ENCODE measurements at places on chromosomes 3 and 15.

GRCh38 chr3:69735893-69736292 lies 3.4 kb upstream of the MITF start:
- H3K4me1 ChIP-seq = peaks cover 22% of the 10 kb centered on the region
- H3K27me3 ChIP-seq = no peaks in the 10 kb centered on the region
- H3K27ac ChIP-seq = no peak overlapping the region
- H3K36me3 ChIP-seq = no peaks in the 10 kb centered on the region
- no peak overlapping the region for H3K4me3 ChIP-seq

DNA sequence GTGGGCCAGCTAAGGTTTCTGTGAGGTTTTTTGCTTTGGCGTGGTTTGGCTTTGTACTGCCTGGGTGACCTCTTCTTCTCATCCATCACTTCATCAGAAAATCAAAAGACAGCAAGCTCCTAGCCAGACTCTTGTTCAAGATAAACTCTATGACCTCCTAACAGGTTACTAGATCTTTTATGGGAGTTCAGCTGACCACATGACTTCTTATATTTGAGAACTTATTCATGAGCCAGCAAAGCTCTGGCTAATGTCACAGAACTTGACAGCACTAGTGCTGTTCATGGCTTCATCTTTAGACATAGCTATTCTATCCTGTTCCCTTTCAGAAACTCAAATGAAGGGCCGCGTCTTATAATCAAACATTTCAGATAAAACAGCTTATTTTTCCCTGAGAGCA lies 527.1 kb upstream of the GOLIM4 start:
- DNase-seq = no peak
- H3K4me3 ChIP-seq = no peak overlapping the region
- peaks cover 3% of the 10 kb centered on the region for H3K4me1 ChIP-seq

DNA sequence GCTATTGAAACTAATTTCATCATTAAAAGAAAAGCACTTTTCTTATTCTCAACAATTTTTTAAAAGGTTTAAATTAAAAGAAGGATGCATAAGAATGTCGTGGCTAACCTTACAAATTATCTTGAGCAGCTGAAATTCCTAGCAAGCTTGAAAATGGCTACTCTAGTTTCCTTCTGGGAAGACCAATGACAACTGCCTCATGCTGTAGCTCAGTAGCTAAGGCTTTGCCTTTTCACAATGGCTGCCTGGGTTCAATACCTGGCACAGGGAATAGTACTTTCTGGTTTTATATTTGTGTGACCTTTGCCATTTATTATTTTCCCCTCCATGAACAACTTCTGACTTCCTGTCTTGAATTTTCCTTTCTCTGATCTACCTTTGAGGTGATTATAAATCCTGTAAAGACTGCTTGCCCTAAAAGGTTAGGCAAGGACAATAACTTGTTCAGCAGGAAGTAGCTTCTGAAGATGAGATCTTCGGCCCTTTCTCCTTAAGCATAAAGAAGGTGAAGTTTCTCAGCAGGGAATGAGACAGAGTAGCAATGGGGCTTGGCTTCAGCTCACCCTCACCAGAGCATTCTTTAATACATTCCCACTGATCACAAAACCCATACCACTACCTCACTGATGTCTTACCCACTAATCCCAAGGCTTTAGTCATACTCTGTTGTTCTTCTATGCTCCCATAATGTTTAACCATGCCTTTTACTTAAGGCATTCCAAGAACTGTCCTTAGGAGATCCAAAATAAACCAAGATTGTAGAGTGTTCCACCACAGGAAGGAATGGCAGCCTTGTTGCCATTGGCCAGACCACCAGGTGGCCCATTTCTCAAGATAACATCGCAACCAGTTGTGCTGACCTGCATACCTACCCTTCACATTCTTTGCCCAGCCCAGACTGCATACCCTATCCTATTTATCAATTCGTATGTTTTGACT lies 276.8 kb downstream of the ULK4 start:
- no peaks in the 10 kb centered on the region for H3K36me3 ChIP-seq
- H3K27ac ChIP-seq = no peak overlapping the region
- H3K4me3 ChIP-seq = no peak overlapping the region
- H3K4me1 ChIP-seq = no peaks in the 10 kb centered on the region
- DNase-seq = no peak
- no peaks in the 10 kb centered on the region for H3K27me3 ChIP-seq

DNA sequence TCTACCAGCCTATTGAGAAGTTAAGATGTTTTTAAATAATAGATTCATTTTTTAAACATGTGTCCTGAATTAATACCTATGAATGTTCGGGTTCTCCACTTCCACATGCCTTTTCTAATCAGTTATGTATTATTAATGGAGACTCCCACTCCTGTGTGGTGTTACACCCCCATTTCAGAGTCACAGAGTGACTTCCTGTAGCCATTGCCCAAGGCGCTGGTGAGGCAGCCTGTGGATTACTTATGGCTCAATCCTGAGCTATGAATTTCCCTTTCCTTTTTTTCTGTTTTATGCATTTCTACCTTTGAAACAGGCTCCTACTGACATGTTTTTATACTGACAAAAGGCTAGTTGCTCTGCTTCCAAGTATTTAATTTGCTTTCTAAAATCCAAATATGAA lies 162.3 kb downstream of the GABRG3 start:
- no peaks in the 10 kb centered on the region for H3K27me3 ChIP-seq
- DNase-seq = no peak
- no peaks in the 10 kb centered on the region for H3K4me1 ChIP-seq
- no peaks in the 10 kb centered on the region for H3K36me3 ChIP-seq
- no peak overlapping the region for H3K4me3 ChIP-seq
- H3K27ac ChIP-seq = no peak overlapping the region

DNA sequence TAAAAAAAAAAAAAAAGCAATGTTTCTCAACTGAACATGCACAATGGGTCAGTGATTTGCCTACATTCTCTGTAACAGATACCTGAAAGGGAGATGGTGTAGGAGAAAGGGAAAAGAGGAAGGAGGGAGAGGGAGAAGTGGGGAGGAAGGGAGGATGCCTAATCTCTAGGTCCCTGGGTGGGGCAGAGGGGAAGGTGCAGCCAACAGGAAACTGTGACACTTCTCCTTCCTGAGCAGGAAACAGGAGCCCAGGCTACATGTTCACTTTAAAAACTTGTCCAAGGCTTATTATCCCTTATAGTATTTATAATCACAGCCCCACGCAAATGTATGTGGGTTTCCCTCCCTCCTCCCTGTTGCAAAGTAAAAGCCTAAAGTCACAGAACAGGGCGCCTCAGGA lies 137.9 kb downstream of the MINAR1 start:
- DNase-seq = no peak
- H3K36me3 ChIP-seq = no peaks in the 10 kb centered on the region
- no peaks in the 10 kb centered on the region for H3K27me3 ChIP-seq
- H3K4me3 ChIP-seq = no peak overlapping the region
- no peak overlapping the region for H3K27ac ChIP-seq

DNA sequence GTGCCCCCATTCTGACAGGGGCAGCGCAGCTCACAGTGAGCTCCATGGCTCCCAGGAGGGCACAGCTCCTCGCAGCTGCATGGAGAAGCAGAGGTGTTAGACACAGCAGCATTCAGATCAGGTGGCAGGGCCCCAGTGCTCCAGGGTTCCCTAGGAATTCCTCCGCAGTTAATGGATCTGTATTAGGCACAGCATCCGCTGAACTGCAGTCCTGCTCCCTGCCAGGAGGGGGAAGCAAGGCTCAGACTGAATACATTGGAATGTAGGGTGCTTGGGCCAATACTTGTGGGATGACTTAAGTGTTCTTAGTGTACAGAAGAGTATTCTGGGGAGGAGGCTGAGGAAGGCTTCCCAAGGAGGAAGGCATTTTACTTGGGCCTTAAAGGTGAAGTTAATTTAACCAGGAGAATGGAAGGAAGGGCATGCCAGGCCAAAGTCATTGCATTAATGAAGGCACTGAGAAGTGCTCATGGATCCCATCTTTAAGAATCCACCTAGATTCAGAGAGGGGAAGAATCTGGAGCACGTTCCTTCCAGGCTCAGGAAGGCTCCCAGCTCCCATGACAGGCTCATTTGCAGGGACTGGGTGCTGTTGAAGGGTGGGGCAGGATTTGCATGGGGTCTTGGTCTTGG lies 111.6 kb downstream of the RAB11A start:
- peaks cover 14% of the 10 kb centered on the region for H3K27me3 ChIP-seq
- no peak overlapping the region for H3K4me3 ChIP-seq
- H3K36me3 ChIP-seq = no peaks in the 10 kb centered on the region
- peaks cover 17% of the 10 kb centered on the region for H3K4me1 ChIP-seq
- H3K27ac ChIP-seq = no peak overlapping the region
- peak; percentile 77 for DNase-seq

DNA sequence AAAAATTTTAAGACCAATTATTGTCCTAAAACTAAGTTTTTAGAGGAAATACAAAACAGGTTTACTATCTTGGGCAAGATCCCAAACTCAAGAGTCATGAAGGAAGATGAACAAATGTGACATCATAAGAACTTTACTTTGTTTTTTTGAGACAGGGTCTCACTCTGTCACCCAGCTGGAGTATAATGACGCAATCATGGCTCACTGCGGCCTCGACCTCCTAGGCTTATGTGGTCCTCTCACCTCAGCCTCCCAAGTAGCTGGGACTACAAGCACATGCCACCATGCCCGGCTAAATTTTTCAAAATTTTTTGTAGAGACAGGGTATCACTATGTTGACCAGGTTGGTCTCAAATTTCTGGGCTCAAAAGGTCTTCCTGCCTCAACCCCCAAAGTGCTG lies 69.3 kb downstream of the PCSK6 start:
- H3K4me1 ChIP-seq = no peaks in the 10 kb centered on the region
- no peak for DNase-seq
- H3K27me3 ChIP-seq = no peaks in the 10 kb centered on the region
- no peaks in the 10 kb centered on the region for H3K36me3 ChIP-seq

DNA sequence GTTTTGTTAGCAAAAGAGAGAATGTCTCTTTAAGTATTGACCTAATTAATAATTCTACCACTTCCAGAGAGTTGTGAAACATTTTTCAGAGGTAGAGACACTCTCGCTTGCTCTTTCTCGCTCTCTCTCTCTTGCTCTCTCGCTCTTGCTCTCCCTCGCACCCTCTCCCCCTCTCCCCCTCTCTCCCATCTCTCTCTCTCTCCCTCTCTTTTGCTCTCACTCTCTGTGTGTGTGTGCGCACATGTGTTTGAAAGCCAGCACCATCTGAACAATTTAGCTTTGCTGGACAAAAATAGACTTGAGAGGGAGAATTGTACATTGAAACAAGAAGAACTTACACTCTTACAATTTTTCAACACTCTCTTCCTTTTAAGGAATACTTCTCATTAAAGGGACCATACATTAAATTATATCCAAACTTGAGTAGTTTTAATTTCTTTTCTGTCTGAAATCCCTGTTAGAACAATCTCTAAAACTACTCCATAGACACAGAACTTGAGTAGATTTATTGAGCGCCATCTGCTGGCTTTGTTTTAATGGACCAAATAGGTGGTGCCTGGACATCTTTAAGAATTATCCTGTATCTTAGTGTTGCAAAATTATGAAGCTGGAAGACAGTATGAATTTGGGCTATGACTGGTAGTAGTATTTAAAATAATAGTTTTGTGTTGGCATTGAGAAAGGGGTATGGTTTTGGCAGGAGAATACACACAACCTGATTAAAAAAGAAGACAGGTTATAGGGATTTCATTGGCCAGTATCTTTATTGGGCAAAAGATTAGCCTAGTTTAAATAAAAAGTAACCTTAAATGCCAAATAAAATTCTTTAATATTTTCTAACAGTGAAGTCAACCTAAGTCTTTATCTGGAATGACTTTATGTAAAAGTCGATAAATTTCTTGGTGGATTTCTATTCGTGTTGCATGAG lies 124.6 kb downstream of the AKAP13 start:
- H3K4me1 ChIP-seq = peaks cover 19% of the 10 kb centered on the region
- H3K27me3 ChIP-seq = no peaks in the 10 kb centered on the region
- no peak overlapping the region for H3K4me3 ChIP-seq
- no peaks in the 10 kb centered on the region for H3K36me3 ChIP-seq

- no peaks in the 10 kb centered on the region for H3K27me3 ChIP-seq
- no peak overlapping the region for H3K4me3 ChIP-seq
- H3K27ac ChIP-seq = no peak overlapping the region
Measured at GRCh38 chr3:66851894-66852613, 146.1 kb upstream of the KBTBD8 start.

DNA sequence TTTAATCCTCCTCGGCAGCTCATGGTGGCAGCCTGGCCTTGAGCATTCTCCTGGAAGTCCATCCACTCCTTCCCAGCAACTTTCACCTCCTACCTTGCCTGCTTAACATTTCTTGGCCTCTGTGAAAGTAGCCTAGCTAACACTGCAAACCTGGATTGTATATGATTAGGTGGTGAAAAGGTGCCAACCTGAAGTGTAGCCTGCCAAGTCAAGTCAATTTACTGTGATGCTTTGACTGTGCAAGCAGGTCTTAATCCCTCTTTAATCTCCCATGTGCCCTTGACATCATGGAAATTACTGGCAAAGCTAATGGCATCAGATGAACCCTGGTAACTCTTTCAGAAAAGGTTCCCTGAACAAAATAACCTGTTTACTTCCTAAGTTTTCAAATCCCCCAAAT lies 169.7 kb upstream of the NR2F2 start:
- H3K27ac ChIP-seq = peak overlapping the region; percentile 80
- H3K27me3 ChIP-seq = no peaks in the 10 kb centered on the region
- no peak overlapping the region for H3K4me3 ChIP-seq
- no peak for DNase-seq

DNA sequence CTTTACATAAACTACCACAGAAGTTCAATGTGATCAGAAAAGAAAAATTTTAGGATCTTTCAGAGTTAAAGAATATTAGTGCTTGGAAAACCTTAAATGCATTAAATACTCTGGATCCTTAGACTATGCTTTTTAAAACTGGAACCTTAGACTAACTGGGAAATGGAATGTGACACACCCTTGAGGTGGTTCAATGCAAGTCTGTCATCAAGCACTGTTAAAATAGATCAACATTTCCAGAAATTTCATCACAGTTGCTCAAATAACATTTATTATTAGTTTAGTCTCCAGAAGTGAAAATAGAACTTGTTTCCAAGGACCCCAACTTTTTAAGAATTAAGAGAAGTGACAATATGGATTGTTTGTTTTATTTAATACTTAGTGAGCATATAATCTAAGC lies 71.8 kb downstream of the GAP43 start:
- no peak for DNase-seq
- H3K36me3 ChIP-seq = no peaks in the 10 kb centered on the region
- no peaks in the 10 kb centered on the region for H3K27me3 ChIP-seq
- no peak overlapping the region for H3K27ac ChIP-seq
- no peak overlapping the region for H3K4me3 ChIP-seq
- H3K4me1 ChIP-seq = no peaks in the 10 kb centered on the region

DNA sequence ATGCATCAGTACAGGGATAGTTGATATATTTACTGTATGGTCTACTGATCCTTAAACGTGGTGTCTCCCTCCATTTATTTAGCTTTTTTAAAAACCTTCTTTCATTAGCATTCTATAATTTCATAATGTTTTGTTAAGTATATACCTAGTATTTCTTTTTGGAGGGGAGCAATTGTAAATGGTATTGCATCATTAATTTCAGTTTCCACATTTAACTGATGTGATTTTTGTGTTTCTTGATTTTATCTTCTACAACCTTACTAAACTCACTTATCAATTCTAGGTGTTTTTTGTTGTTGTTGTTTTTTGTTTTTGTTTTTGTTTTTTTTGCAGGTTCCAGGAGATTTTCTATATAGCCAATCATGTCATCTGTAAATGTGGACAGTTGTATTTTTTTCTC lies 18.4 kb downstream of the GOLGA6L1 start:
- no peaks in the 10 kb centered on the region for H3K4me1 ChIP-seq
- no peaks in the 10 kb centered on the region for H3K27me3 ChIP-seq
- no peak overlapping the region for H3K4me3 ChIP-seq
- H3K27ac ChIP-seq = no peak overlapping the region
- no peak for DNase-seq
